Liver (tissue), 10 donors: ENCODE measurements at places on chromosomes 12 and 14.
A peak's percentile ranks its signal among the peaks of the same experiment; 100 is the strongest.

GRCh38 chr14:24032727-24033418 lies 18.9 kb upstream of the CARMIL3 start:
- no peak for DNase-seq

DNA sequence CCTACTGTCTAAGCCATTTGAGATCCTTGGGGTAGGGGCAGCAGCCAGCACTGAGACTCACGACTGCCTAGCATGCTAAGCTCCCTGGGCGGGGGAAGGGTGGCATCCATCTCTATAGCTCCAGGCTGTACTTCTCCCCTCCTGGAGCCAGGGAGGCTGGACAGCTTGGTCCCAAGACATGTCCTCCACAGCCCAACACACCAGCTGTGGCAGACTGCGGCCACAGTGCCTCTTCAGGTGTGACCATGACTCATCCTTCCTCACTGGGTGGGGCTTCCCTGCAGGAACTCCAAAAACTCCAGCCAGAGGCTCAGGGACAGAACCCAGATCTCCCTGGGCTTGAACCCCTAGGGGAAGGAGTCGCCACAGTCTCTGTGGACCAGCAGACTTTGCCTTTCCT lies 193.9 kb downstream of the GPHN start:
- DNase-seq, result no peak

GRCh38 chr14:104433401-104434213 lies 146.0 kb upstream of the C14orf180 start:
- peak; percentile 29 for DNase-seq

GRCh38 chr14:38583471-38583870 lies 327.6 kb upstream of the CLEC14A start:
- DNase-seq, result no peak

- DNase-seq, result no peak
Observed at GRCh38 chr14:75238756-75239455, 39.7 kb upstream of the FOS start.

- DNase-seq, result no peak
Observed at GRCh38 chr14:20412411-20412810, 890 bp downstream of the TEP1 start.

DNA sequence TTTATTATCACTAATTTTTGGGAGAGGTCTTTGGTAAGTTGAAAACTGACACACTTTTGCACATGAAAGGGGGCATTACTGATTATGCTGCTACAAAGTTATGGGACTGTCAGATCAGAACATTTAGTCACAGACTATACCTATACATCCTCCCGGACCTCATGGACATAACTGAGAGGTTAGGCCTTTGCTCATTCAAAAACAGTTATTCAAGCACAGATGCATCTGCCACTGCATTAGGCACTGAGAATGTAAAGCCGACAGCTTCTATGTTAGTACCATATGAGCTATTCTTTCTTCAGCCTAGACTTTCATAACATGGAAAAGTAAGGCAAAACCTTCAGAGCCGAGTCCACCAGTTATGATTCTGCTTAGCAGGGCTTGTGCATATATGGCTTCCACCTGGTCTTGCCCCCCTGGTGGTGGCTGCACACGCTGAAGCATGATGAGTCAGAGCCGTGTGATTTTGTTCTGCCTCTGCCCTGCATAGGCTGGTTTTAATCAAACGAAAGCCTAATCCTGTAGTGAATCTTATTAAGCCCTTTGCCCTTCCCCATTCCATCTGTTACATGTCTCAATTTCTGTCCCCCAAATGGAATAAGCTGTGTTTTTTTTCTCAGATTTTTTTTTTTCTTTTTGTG lies 21.8 kb upstream of the RNU6-8 start:
- no peak for DNase-seq

GRCh38 chr12:125245581-125246557 lies 180.6 kb downstream of the AACS start:
- DNase-seq, result no peak

DNA sequence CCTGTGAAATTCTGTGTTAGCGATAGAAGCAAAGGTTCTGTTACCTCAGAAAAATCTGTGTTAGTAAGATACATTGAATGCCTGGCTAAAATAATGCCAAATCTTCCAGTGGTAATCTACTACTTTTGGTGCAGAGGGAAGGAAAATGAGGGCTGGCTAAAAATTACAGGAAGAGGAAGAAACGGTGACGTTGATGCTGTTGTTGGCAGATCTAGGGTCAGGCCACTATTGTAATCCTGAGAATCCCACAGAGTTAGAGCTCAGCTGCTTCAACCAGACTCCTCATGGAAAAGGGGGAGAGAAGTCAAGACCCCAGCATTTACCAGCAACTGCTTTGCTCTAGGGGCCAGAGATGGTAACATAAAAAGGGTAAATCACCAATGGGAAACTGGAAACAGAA lies 145.1 kb downstream of the PPM1H start:
- no peak for DNase-seq

DNA sequence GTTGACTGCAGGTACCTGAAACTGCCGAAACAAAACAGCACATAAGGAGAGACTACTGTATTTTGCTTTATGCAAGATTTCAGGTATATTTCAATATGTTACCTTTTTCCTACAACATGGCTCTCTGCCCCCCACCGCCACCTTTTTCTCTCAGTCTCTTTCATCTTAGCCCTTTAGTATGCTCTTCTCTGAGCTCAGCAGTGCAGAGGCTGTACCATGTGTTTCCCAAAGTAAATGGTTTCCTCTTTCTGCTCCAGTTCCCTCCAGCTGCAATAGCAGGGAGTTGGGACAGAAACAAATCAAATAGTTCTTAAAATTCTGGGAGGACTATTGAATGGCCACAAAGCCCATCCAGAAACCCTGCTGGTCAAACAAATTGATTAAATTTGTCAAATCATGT lies 4.3 kb downstream of the AMN1 start:
- DNase-seq, result no peak

GRCh38 chr12:52687497-52688385 lies 7.5 kb upstream of the KRT1 start:
- no peak for DNase-seq

DNA sequence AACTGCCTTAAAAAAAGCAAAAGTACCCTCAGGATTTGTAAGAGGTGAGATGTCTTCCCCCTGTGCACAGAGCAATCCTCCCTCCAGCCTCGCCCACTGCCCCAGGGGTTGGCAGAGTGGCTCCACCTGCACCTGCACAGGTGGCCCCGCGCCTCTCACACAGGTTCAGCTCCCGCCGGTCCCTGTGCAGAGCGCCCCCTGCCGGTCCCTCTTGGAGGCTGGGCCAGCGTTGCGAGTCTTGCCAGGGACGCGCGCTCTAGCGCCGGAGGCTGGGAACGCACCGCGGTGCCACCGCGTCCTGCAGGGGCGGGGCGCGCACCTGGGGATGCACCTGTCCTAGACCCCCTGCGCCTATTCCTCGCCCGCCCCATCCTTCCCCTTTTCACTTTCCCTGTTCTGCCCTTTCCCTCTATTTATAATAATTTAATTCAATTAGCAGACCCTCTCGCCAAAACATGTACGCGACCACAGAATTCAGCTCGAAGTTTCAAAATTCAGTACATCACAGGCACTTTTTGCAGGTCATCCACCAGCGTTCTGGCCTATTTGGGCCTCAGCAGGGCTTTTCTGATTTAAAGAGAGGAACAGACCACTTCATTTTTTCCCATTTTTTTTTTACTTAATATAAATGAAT lies 618.6 kb downstream of the AACS start:
- peak; percentile 57 for DNase-seq

GRCh38 chr12:67469666-67470065 lies 178.9 kb upstream of the DYRK2 start:
- no peak for DNase-seq

- DNase-seq, result no peak
Observed at GRCh38 chr14:71190770-71191374, 283.6 kb downstream of the PCNX1 start.

DNA sequence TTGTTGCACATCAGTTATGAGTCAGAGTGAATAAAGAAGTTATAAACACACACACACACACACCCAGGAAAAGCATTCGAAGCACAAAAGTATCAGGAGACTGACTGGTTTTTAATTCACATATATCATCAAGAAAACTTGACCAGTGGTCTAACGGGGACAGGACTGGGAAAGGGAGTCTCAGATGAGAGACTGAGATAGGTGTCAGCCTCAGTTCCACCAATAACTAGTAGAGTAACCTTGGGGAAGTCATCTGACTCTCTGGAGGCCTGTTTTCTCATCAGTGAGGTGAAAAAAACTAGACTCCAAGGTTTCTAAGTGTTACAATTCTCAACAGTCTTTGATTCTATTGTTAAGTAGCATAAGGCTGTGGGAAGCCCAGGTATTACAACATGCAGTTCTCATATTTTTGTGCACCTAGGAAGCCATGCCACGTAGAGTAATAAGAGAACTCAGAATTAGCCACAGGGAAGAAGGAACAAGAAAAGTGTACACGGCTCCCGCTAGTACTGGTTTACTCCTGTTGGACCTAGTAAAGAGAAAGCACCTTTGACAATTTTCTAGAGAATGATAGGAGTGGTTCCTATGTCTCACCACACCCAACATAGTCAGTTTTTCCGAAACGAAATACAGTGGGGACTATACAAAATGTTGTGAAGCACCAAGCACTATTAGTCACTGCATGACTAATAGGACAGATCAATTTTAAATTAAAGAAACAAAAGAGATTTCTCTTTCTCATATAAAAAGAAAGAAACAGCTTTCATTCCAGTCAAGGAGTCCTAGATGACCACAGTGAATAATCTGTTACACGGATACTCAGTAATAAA lies 5.0 kb downstream of the PPTC7 start:
- DNase-seq, result no peak
